Sigmoid colon (tissue), 7 donors: ENCODE measurements at places on chromosomes 5 and 9. TPM values are rescaled to one million over a fixed set of nuclear protein-coding genes. Genes with fewer than 3 reads are reported as not detected.

GRCh38 chr9:104725014-104725413 is 22.5 kb upstream of the NIPSNAP3A start:
- DNase-seq = no peak

DNA sequence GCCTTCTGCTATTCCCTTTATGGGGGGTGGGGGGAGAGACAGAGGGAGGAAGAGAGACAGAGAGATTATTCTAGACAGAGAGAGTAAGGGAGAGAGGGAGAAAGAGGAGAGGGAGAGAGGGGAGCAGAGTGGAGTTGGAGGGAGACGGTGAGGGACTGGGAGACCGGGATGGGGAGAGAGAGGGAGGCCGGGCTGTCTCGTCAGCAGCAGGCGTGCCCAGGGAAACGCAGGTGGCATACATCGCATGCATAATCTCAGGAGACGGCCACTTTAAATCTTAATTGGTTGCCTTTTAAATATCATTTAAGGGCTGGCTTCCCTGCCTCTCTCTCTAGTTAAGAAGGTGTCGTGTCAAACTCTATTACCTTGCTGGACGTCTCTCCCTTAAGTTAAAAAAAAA is 8.4 kb downstream of the IRX4 start:
- DNase-seq = no peak

GRCh38 chr5:174010365-174010764 is 21.4 kb downstream of the C5orf47 start:
- DNase-seq = no peak

The BRINP1 gene
- 0.28 TPM for total RNA-seq

DNA sequence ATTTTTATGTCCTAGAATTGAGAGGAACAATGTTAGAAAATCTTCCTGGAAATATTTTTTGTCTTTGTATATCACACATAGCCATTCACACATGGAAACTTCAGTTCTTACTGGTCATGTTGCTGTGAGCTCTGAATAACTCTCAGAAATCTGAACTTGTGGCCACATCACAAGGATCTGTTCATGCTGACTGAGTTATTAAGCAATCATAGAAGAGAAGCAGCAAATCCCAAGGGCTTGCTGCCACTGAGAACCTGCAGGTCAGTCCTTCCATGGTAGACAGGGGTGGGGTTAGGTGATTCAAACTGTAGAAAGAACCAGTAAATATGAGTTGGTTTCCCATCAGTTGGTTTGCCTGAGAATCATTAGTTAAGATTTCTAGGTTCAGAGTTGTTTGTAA is 27.6 kb downstream of the SGCD start:
- DNase-seq = no peak
